ENCODE measurements at places on chromosomes 7 and 10.
A peak's percentile ranks its signal among the peaks of the same experiment; 100 is the strongest.

- no peak for DNase-seq
Observed at GRCh38 chr10:90818736-90819135, 39.1 kb downstream of the HTR7 start.

GRCh38 chr7:135745703-135746312 lies 2.8 kb downstream of the FAM180A start:
- no peak for DNase-seq

GRCh38 chr7:48112401-48113165 lies 23.5 kb downstream of the UPP1 start:
- no peak for DNase-seq

DNA sequence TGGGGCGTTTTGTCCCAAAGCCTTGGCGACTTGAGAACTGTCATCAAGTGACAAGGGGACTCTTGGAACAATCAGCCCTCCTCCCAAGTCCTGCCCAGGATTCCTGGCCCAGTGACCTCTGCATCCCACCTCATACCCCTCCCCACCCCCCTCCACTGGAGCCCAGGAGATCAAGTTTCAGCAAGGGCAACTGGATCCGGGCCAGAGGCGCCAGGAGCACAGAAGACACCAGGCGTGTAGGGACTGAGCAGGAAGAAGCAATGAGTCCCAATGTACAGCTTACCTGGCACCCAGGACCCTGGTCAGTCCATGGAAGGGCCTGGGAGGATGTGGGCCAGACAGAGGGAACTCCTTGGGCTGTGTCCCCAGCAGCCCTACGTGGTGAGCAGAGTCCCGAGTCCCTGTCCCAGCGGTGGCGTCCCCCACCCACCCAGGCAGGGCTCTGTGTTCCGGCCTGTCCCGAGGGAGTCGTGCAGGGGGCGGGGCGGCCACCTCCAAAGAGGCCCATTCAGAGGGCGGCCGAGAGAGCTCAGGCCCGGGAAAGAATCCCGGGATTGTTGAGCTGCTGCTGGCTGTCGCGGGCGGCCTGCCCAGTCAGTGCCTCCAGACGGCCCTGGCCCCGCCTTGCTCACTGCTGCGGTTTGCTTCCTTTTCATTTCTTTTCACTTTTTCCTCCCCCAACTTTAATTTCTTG lies 254.1 kb downstream of the TNS3 start:
- DNase-seq, result peak; percentile 92

DNA sequence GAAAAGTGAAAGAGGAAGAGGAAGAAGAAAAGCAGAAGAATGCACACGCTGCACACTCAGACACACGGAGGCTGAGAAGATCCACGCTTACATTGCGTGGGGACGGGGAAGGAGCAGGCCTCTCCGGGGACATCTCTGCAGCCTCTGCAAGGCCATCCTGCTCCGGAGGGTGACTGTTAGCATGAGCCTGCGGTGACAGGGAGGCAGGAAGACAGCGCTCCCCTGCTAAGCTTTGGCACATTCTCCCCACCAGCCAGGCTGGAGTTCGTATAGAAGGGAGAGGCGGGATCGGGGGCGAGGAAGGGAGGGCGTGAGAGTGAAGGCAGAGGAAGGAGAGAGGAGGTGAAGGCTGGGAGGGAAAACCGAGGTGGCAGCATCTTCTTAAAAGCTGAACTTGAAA lies 366.0 kb upstream of the SHH start:
- DNase-seq, result peak; percentile 32

- DNase-seq, result no peak
Observed at GRCh38 chr7:139078399-139078798, 31.1 kb downstream of the ZC3HAV1 start.

DNA sequence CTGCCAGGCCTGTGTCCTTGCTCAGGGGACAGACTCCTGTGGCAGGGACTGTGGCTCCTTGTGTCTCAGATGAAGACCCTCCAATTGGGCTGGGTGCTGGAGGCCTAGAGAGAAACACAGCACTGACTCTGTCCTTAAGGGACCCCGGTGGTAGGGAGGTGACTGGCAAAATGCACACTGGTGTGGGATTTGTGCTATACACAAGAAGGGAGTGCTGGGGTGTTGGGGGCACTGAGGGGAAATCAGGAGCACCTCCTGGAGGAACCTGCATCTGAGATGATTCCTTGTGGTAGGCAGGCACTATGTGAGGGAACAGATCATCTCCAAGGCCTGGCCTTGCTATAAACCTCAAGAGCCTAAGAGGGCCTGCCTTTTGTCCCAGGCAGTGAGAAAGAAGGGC lies 149.2 kb downstream of the RPS24 start:
- no peak for DNase-seq

DNA sequence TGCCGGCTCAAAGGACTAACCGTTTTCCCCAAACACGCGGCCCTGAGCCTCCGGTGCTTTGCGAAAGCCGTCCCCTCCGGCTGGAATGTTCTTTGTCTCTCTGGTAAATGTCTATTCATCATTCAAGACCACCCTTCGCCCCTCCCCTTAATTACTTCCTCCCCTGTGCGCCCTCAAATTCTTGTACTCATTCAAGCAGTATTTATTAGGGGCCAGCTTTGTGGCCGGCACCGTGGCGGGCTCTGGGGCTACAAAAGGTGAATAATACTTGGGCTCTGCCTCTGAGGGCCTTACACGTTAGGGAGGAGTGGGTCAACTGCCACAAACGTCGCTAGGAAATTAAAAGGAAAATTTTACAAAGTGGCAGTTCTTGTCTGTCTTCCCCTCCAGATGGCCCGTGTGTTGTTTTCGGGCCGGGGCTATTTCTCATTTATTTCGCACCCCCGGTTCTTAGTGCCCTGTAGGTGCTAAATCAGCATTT lies 1.5 kb upstream of the MEST start:
- DNase-seq, result no peak

- DNase-seq, result no peak
Observed at GRCh38 chr7:139571190-139571589, 47.7 kb downstream of the CLEC2L start.

- DNase-seq, result no peak
Observed at GRCh38 chr10:132354356-132355094, 22.5 kb downstream of the LRRC27 start.

DNA sequence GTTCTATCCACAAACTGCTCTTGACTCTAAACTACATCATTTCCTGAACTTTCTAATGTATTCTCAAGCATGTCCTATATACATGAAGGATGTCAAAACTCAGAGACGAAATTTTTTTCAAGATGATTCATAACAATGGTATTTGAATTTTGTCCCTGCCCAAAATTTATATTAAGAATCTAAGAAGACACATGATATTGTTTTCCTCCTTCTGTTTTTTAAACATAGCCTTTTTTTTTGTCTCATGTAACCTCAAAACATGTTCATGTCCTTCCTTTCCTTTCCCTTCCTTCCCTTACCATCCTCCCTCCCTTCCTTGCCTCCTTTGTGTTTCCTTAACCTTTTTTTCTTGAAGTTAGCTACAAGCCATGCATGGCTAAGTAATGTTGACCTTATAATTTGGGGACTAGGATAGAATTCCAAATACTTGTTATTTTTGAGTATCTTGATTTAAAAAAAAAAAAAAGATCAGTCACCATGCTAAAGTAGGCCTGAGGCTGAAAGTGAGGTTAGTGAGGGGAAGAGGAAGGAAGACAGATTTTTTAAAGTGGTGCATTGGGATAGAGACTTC lies 163.0 kb downstream of the SUGCT start:
- no peak for DNase-seq

DNA sequence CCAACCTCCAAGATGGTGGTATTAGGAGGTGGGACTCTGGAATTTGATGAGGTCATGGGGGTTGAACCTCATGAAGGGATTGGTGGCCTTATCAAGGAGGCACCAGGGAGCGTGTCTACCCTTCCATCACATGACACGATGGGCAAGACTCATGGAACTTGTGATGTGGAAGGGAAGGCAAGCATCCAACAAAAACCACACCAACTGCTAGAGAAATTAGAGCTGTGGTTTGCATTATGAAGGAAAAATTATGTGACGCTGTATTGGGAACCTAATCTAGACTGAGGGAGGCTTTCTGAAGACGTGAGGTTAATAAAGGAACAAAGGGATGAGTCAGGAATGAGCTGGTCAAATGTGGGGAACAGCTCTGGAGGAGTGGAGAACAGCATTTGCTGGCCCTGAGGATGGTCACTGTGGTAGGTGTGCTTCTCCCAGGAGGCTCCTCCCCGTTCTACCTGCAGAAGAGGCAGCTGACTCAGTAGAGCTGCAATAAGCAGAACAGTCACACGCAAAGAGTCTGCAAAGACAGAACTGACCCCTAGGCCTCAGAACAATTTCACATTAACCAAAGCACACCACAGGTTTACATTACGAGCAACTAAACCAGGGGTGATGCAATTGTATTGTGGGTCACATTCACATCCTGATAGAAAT lies 236.6 kb upstream of the GRB10 start:
- peak; percentile 11 for DNase-seq

DNA sequence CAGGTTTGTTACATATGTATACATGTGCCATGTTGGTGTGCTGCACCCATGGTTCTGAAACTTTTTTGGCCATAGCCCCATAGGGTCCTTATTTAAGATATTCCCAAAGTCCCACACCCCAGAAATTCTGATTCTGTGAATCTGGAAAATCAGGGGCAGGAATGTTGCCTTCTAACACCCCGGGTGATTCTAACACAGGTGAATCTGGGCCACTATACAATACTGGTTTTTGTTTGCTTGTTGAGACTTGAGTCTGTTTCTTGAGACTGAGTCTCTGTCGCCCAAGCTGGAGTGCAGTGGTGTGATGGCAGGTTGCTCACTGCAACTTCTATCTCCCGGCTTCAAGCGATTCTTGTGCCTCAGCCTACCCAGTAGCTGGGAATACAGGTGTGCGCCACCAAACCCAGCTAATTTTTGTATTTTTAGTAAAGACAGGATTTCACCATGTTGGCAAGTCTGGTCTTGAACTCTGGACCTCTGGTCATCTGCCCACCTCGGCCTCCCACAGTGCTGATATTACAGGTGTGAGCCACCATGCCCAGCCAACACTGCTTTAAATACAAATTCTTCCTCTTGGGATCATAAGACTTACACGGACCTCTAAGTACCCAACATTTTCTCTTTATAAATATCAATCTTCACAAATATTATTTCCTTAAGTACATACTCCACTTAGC lies 16.9 kb upstream of the PHYH start:
- DNase-seq, result no peak

- DNase-seq, result no peak
Observed at GRCh38 chr10:131946880-131947279, 34.8 kb downstream of the BNIP3 start.

DNA sequence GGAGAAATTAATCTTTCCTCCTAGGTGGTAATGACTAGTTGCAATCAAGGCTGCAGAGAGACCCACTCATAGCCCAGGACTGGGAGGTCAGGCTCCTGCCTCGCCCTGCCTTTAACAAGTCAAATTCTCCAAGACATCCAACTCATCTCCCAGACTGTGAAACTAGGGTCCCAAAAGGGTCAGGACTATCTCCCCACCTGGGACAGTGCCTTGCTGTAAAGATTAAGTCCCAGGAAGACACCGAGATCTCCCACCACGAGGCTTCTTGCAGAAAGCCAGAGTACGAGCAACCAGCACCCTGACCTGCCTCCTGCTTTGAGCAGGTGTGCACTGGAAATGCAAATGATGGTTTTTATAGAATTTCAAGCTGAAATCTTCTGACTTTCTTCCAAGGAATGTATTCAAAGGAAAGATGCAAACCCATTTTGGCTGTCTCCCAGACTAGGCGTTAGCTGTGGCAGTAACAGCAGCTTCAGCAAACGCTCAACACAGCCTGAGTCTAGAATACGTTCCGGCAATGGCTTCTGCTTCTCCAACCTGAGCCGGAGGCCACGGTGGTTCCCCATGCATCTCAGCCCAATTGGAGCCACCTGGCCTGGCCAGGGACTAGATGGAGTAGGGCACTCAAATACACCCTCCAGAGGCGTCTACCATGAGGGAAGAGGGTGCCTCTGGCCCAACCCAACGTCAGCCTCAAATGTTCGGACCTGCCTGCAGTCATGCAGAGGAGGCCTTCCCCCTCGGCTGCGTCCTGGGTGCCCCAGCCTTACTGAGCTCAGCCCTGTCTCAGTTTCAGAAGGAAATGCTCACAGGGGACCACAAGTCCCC lies 170.4 kb downstream of the PRKAG2 start:
- DNase-seq, result no peak

GRCh38 chr7:47734287-47734948 lies 152.5 kb upstream of the TNS3 start:
- DNase-seq, result no peak

- DNase-seq, result peak; percentile 50
Observed at GRCh38 chr10:98028168-98028770, 2.2 kb downstream of the CRTAC1 start.

DNA sequence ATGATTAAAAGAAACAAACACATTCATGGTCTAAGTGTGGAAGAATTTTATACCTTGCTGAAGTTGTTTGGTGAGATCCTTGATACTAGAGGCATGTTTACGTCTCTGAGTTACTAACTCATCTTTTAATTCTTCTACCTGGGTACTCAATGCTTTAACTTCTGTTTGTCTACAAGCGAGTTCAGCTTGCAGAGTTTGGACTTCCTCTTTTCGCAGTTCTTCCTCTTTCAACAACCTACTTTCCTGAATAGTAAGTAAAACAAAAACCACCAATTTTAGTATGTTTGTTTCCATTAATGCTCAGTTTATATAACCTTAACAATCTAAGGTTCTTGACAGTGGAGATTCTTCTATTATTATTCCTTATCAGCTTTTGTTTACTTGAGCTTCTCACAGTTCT lies 42.9 kb downstream of the CCDC186 start:
- no peak for DNase-seq

GRCh38 chr10:88473989-88474883 lies 108.9 kb downstream of the RNLS start:
- DNase-seq, result no peak

GRCh38 chr7:122307228-122307621 lies 2.7 kb upstream of the FEZF1 start:
- DNase-seq, result no peak

- DNase-seq, result no peak
Observed at GRCh38 chr7:45890902-45891461, 2.7 kb downstream of the IGFBP1 start.

DNA sequence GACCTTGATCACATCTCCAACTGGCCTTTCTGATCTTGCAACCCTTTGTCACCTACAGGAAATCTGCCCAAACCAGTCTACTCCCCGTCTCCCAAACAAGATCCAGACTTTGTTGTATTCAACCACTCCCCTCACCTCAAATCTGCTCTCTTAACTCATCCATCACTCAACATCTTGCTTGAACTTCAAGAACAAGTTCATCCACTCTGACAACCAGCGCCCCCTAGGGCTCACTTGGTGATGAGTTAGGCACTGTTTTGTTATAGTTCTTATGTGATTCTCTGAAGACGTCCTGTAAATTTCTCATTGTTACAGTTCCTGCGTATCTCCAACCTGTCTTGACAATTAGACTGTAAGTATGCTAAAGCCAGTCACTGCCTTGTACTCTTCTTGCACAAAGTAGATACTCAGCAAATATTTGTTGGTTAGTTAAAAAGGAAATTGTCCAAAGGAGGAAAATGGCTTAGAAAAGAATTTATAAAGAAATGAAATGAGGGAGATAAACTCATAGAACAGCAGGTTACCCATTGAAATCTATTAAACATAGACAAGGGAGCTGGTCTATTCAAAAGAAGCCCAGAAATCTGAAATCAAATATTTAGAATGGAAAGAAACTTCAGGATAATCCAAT lies 5.3 kb downstream of the FRMD4A start:
- no peak for DNase-seq

- DNase-seq, result no peak
Observed at GRCh38 chr7:99385564-99385963, 11.0 kb downstream of the ARPC1B start.

All from right forelimb (tissue), 1 donor.